Thoracic aorta (tissue), 2 donors: ENCODE measurements at places on chromosomes 3 and 15. TPM values are rescaled to one million over a fixed set of nuclear protein-coding genes. Genes with fewer than 3 reads are reported as not detected.

ARNT2 gene
- total RNA-seq, result 22.9 TPM

DAZL gene
- not detected for total RNA-seq

PCOLCE2 gene
- 122 TPM for total RNA-seq

MELTF gene
- 6.1 TPM for total RNA-seq

IGDCC3 gene
- not detected for total RNA-seq

UACA gene
- 118 TPM for total RNA-seq

HYKK gene
- 6.4 TPM for total RNA-seq

CSTA gene
- total RNA-seq, result not detected

OR5K2 gene
- total RNA-seq, result not detected

CYP1A1 gene
- total RNA-seq, result not detected

IL17RC gene
- 52.2 TPM for total RNA-seq

CLPX gene
- 50.5 TPM for total RNA-seq

CRYGS gene
- 3.7 TPM for total RNA-seq

C2CD4A gene
- total RNA-seq, result 1.8 TPM

DNA sequence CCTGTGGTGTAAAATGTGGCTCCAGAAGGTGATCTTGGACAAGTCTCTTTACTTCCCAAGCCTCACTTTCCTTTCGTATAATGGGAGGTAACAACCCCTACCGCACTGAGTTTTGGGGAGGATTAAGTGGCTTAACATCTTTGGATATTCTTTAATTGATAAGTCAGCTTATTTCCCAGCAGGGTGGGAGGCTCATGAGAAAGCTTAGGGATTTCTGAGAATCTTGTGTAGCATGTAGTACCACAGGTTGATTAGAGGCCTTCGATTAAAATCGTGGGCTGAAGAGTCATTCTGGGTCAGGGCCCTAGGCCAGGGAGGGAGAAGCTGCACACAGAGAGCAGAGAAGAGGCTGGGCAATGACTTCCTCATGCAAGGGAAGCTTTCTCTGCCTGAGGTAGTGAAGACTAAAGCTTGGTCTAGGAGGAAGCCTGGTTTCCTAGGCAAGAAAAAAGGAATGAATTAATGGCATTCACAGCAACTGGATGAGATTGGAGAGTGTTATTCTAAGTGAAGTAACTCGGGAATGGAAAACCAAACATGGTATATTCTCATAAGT lies 1.5 kb upstream of the NMNAT3 start:
- no peak for DNase-seq

DNA sequence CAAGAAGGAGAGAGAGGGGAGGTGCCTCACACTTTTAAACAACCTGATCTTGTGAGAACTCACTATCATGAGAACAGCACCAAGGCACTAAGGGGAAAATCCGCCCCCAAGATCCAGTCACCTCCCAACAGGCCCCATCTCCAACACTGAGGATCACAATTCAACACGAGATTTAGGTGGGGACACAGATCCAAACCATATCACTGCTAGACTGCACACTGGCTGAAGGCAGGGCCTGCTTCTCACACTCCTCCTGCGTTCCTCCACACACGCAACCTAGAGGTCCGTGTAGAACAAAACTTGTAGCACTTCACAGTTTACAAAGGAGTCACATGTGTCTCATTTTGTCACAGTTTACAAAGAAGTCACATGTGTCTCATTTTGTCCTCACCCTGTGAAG lies 97.8 kb downstream of the DAPK2 start:
- no peak for DNase-seq

DNA sequence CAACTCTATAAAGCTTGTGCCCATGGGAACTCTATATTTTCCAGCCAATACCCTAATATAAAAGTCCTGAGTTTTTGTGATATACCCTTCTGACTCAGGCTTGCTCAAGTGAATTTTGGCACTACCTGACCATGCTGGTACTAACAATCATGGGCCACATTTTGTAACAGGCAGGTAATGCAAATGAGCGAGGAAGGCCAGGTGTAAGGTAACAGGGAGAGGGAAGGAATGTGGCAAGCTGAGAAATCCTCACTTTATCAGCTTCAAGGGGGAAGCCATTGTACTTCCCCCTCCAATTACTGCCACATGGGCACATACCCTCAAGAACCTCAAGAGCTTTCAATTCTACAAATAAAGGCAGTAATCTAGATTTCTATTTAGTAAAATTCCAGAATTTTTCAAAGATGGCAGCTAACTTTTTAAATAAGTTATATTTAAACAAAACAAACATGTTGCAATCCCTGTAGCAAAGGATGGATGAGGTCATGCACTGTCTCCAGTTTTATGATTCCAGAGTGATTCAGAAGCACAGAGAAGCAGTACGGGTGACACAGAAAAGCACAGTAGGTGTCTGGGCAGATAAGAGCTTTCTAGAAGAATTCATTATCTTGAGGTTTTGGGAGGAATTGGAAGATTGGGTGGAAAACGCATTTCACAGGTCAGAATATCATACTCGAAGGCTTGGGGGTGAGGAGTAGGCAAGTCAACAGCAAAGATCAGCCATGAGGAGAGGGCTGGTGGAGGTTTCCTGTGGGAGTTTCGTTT lies 87.6 kb downstream of the FOXP1 start:
- DNase-seq, result no peak

- DNase-seq, result no peak
Measured at GRCh38 chr3:119862616-119863015, 80.7 kb downstream of the NR1I2 start.

GRCh38 chr3:197465996-197466549 lies 89.7 kb downstream of the BDH1 start:
- DNase-seq, result no peak

GRCh38 chr3:42960786-42961185 lies 18.3 kb upstream of the GASK1A start:
- DNase-seq, result no peak

DNA sequence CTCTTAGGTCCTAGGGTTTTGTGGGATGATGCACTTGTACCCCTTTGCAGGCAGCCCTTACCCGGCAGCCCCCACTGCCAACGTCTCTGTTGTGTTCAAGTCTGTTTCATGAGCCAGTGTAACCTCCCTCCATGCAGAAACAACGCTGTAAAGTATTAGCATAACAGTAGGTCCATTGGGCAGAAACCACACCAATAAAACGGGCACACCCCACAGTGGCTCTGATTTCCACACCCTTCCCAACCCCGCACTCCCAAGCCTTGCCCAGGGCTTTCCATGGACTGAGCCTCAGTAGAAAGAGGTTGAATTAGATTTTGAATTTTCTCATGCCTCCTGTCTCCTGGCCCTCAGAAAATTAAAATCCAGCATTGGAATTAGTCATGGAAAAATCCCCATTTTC lies 124.5 kb downstream of the CACNA1D start:
- no peak for DNase-seq

DNA sequence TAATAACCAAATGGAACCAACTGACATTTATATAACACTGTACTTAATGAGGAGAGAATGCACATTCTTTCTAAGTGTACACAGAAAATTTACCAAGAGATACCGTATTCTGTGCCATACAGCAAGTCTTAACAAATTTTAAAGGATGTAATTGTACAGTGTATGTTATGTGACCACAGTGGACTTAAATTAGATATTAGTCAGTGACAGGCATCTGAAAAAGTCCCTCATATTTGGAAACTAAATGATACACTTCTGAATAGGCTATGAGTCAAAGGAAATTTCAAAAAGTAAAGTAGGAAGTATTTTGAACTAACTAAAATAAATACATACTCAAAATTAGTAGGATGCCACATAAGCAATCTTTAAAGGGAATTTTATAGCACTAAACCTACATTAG lies 59.6 kb upstream of the P3H2 start:
- no peak for DNase-seq

DNA sequence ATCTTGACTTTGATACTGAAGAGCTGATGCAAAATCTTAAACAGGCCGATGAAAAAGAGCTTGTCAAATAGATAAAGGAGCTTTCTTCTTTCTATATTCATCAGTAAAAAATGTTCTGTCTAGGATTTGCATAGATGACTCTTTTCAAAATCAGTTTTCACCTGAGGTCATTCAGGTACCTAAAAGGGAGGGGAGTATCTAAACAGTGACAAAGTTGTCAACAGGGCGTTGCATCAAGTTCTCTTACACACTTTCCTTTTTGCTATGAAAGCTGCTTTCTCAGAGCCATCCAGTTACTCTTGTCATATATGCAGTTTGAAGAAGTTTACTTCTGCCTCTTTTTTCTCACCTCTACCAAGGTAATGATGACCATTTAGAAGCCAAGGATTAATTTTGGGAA lies 60.0 kb downstream of the AKAP13 start:
- DNase-seq, result no peak

GRCh38 chr3:118900737-118901525 lies 133.7 kb downstream of the IGSF11 start:
- no peak for DNase-seq

DNA sequence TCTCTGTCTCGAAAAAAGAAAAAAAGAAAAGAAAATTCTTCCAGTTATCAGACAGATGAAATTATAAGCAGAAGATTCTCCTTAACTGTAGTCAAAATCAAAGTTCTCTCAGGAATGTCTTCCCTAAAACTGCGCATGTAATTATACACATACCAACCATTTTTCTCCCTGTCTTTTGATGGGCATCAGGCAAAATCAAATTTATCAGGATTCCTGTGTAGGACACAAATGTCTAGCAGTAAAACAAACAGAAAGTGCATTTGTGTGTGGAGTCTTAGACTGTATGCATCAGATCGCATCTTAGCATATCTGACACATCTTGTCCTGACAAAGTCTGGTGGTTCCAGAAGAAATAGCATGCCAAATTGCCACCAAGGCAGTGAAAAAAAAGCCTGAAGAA lies 3.9 kb upstream of the ARPIN start:
- DNase-seq, result no peak

GRCh38 chr3:184586851-184587250 lies 25.3 kb downstream of the EPHB3 start:
- no peak for DNase-seq

DNA sequence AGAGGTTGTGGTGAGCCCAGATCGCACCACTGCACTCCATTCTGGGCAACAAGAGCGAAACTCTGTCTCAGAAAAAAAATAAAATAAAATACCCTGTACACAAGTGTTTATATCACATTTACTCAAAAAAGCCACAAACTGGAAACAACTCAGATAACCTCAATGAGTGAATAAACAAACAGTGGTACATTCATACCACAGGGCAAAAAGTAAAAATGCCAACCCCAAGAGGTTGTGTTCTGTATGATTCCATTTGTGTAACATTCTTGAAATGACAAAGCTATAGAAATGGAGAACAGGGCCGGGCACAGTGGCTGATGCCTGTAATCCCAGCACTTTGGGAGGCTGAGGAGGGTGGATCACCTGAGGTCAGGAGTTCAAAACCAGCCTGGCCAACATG lies 12.9 kb downstream of the EDC3 start:
- no peak for DNase-seq

DNA sequence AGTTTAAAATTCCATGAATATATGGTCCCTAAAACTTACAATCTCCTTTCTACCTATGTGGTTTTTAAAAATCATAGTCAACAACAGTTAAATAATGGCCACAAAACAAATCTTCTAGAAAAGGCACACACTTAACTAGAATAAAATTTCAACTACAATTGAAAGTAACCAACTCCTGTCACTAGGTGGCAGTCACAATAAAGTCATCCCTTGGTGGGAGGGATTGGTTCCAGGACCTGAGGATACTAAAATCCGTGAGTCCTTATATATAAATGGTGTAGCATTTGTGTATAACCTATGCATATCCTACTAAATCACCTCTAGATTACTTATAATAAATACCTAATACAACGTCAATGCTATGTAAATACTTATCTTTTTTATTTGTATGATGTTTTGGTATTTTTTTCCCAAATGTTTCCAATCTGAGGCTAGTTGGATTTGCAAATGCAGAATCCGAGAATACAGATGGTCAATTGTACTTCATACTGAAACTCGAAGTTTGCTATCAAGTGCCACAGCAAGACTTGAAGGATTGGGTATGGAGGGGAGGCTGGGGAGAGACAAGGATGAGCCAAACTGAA lies 172.6 kb downstream of the FMN1 start:
- no peak for DNase-seq

GRCh38 chr3:144058713-144059112 lies 87.1 kb downstream of the DIPK2A start:
- no peak for DNase-seq

DNA sequence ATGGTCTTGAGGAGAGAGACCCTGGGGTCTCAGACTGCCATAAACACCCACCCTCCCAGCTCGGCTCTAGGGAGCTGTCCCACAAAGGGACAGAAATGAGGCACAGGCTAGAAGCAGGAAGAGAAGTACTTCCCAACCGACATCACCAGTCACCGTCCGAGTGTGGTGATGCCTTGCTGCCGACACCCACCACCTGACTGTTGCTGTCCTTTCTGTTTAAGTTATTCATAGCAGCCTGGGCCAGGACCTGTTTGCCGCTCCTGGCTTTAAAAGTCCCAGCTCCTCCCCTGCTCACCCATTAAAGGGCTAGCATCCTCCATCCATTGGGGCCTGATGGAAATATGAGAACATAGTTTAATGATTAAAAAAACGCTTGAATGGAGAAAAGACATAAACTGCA lies 13.2 kb upstream of the SPG11 start:
- no peak for DNase-seq

DNA sequence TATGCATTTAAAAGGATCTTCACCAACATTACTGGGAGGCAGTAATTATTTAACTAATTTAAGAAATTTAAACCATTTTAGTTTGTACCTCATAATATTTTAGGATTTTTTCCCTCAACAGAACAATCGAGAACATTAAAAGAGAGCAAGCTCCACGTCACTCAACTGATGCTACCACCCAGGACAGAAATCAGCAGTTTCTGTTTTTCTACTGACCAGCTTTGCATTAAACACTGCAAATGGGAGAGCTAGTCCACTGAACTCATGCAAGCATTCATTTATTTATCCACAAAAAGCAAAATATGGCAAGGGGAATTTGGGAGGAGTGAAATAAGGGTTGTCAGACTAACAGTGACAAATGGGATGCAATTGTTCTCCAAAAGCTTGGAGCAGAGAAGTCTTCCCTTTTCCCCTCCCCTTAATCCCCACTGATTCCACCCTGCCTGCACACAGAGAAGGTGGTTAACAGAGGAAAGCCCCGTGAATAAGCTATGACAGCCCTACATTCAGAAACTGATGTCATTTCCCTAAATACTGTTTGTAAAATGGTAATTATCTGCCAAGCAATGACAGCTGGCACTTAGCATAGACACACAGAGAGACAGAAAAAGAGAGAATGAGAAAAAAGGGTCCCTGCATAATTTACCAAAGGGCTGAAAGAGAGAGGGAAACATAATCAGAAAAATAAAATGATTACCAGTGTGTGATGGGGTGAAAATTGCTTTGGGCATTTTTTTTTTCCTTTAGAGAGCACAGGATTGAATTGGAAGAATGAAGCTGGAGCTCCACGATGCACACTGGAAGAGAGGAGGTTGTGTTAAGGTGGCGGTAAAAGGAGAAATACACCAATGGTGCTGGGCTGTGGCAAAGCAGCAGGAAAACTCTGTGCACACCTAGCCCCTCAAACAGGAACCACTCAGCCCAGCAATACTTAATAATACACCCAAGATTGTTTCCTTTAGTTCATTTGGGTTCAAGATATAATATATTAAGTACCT lies 777.4 kb downstream of the TUSC7 start:
- no peak for DNase-seq

- no peak for DNase-seq
Measured at GRCh38 chr3:122183893-122184590, 574 bp downstream of the CASR start.

- no peak for DNase-seq
Measured at GRCh38 chr15:69712991-69713390, 260.4 kb downstream of the RPLP1 start.
